ENCODE measurements at places on chromosomes 1 and 21. TPM values are rescaled to one million over a fixed set of nuclear protein-coding genes. Genes with fewer than 3 reads are reported as not detected.

DNA sequence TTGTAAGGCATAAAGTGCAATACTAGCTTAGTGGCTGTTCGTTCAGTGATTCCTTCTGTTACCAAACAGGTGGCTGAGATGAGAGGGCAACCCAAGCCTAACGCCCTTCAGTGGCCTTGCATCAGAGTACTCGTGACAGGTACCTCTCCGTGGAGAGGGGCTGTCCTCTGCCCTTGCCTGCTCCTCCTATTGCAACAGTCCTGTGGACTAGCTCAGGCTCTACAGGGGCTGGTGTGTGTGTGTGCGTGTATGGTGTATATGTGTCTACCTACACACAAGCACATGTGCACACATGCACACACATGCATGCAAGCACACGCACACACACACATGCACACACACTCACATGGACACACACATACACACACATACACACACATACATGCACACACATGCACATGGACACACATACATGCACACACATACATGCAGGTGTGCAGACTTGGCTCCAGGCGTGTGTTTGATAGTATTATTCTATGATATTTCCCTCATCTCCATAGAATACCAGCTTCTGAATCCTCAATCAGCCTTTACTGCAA lies 15.1 kb downstream of the TFF3 start:
- H3K4me3 ChIP-seq, result no peak overlapping the region
- no peak for DNase-seq
- no peak overlapping the region for H3K27ac ChIP-seq
- H3K36me3 ChIP-seq, result no peaks in the 10 kb centered on the region
- H3K4me1 ChIP-seq, result peaks cover 16% of the 10 kb centered on the region
- no peaks in the 10 kb centered on the region for H3K27me3 ChIP-seq

The RHCE gene
- 1.5 TPM for total RNA-seq

The SLC5A9 gene
- not detected for total RNA-seq

DNA sequence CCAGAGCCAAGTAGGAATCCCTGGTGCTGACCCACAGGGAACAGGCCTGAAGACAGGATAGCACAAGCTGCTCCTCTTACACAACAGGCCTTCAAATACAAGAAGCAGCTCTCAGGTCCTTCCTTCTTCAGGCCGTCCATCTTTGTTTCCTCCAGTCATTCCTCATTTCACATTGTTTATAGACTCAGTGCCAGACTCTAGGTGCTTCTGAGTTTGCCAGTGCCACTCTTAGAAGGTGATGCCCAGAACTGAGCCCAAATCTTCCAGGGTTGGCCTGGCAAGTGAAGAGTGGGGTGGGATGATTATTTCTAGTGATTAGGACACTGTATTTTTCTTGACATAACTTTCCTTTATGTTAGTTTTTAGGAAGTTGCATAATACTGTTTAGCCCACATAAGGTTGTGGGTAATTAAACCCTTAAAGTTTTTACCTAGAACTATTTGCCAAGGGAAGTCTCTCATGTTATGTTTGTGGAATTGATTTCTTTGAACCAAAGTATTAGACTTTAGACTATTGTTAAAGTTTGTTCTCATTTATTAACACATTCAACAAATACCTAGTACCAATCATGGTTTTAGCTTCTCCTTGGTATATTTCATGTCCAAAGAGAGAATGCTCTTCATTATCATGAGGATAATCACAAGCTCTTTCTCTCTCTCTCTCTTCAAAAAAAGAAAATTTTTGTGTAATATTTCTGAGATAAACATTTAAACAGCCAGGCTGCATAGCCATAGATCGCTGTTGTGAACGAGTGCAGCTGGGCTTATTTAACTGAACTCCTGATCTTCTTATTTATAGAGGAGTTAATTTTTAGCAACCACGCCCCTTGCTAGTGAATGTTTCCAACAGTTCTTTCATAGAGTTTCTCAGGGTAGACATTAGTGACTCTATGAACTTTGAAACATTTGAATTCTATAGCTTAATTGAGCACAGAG lies 47.7 kb downstream of the PGM1 start:
- H3K27ac ChIP-seq, result no peak overlapping the region
- no peak for DNase-seq
- no peaks in the 10 kb centered on the region for H3K36me3 ChIP-seq
- H3K4me3 ChIP-seq, result no peak overlapping the region
- H3K4me1 ChIP-seq, result no peaks in the 10 kb centered on the region
- no peaks in the 10 kb centered on the region for H3K27me3 ChIP-seq

- no peak overlapping the region for H3K4me3 ChIP-seq
- H3K4me1 ChIP-seq, result peaks cover 71% of the 10 kb centered on the region
- H3K36me3 ChIP-seq, result no peaks in the 10 kb centered on the region
- H3K27me3 ChIP-seq, result no peaks in the 10 kb centered on the region
- no peak for DNase-seq
These were observed 29.3 kb downstream of the KIRREL1 start for GRCh38 chr1:158022554-158023312.

DNA sequence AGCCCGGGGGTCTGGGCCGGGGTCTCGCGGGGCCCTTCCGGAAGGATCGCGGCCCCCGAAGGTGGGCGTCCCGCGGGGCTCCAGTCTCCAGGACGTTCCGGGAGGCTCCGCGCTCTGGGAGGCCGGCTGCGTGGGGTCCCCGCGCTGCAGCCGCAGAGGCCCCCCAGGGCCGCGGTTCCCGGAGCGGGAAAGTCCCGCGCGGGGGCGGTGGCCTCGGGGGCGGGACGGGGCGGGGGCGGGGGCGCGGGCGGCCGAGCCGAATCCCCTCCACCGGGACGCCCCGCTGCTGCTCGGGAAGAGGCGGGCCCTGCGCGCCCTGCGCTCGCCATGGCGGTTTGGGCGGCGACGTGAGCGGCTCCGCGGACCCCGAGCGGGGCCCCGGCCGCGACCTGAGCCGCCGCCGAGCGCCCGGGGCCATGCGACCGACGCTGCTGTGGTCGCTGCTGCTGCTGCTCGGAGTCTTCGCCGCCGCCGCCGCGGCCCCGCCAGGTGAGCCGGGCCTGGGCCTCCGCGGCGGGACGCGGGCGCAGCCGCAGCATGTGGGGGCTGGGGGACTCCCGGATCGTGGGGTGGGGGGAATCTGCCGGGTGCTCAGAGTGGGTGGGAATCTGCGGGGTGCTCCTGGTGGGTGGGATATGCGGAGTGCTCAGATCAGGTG lies at the start of gene IFNGR2:
Gene IFNGR2 (plus strand): TSS at position 286 of the 658 bp plus-strand sequence. CDS start 131 bp downstream, at position 417.
- H3K27ac ChIP-seq, result peak within 1 kb of the TSS; percentile 100
- H3K36me3 ChIP-seq, result no peaks in the 10 kb centered on the region
- H3K4me1 ChIP-seq, result peaks cover 32% of the 10 kb centered on the region
- peak within 1 kb of the TSS; percentile 42 for H3K4me3 ChIP-seq
- H3K27me3 ChIP-seq, result no peaks in the 10 kb centered on the region
- peak; percentile 55 for DNase-seq

The FGR gene
- 6.8 TPM for total RNA-seq

DNA sequence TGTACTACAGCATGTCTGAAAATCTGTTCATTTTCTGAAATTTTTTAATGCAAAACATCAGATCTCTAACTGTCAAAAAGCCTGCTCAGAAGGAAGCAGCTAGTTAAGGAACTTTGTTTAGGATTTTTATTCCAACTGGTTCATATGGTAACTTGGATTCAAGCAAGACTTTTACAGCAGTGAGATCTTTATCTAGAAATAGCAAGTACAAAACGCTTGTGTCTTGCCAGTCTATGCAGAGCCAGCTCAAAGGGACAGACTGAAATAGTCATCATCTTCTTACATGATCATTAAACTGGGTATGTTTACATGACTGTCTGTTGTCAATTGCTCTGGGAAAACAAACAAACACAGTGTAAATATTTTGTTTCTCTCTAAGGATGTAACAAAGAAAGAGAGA lies 37.6 kb downstream of the DDAH1 start:
- no peaks in the 10 kb centered on the region for H3K4me1 ChIP-seq
- DNase-seq, result no peak
- no peak overlapping the region for H3K27ac ChIP-seq
- H3K36me3 ChIP-seq, result no peaks in the 10 kb centered on the region

DNA sequence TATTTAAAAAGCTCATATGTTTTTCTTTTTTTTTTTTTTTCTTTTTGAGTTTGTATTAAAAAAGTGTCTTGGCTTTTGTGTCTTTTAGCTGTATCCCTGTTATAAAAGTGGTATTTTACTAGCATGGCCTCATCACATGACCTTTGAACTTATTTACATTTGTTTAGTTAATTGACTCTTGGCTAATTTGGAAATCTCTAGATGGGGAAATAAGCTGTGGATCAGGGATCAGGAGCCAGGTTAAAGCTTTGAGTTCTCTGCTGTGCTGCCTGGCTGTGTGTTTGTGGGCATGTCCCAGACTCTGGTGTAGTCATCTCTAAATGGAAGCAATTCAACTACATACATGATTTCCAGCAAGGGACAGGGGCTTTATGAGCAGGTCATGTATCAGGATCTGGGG lies 56.5 kb downstream of the HHAT start:
- no peaks in the 10 kb centered on the region for H3K27me3 ChIP-seq
- H3K4me3 ChIP-seq, result no peak overlapping the region
- H3K4me1 ChIP-seq, result peaks cover 27% of the 10 kb centered on the region
- H3K36me3 ChIP-seq, result no peaks in the 10 kb centered on the region

- H3K36me3 ChIP-seq, result no peaks in the 10 kb centered on the region
- H3K27me3 ChIP-seq, result no peaks in the 10 kb centered on the region
- H3K4me3 ChIP-seq, result no peak overlapping the region
- H3K27ac ChIP-seq, result no peak overlapping the region
- no peak for DNase-seq
These were observed 167.0 kb downstream of the TSEN15 start for GRCh38 chr1:184218458-184219075.

The DCST2 gene
- total RNA-seq, result 4.2 TPM

The ETV3 gene
- 16.2 TPM for total RNA-seq
